ENCODE measurements at places on chromosomes 6 and 20. TPM values are rescaled to one million over a fixed set of nuclear protein-coding genes. Genes with fewer than 3 reads are reported as not detected.

- DNase-seq, result no peak
These were observed 12.1 kb upstream of the COL21A1 start for GRCh38 chr6:56259234-56260077.

- no peak for DNase-seq
These were observed 163.9 kb upstream of the NT5E start for GRCh38 chr6:85285934-85286333.

Gene VSX1
- total RNA-seq, result not detected

DNA sequence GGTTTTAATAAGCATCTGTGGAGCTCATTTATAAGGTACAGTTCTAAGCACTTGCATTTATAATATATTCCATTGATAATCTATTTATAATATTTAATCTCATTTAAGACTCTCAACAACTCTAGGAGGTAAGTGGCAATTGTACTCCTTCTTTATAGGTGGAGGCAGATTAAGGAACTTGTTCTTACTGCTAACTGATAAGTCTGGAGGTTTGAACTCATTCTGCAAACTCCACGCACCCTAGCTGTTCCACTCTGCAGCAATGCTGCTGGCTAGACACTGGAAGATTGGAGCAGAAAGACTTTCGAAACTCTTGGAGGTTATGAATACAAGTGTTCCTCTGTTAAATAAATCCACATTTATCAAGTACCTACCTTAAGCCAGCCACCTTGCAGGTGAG, 793 bp upstream of the HDAC2 start:
- DNase-seq, result no peak

DNA sequence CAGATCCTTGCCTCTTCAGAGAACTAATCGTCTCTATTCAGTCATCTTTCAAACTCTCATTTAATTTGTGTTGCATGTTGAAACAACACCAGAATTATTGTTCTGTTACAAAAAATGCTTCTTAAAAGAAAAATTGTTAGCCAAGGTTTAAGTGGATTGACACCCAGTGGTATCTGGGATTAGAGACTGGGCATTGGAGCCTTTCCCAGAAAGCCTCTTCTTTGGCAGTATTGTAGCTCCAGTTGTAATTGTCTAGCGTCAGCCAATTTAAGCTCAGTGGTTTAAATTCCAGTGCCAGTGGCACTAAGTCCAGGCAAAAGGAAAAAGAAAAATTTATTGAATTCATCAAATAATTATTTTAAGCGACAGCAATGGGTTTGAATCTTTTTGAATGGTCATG, 801 bp downstream of the CCDC28A start:
- no peak for DNase-seq

- DNase-seq, result no peak
These were observed 120.5 kb downstream of the KIF13A start for GRCh38 chr6:17866876-17867444.

- DNase-seq, result no peak
These were observed 74.3 kb downstream of the RPS12 start for GRCh38 chr6:132888701-132889100.

- no peak for DNase-seq
These were observed 1241.7 kb upstream of the ADGRB3 start for GRCh38 chr6:67393356-67393755.

DNA sequence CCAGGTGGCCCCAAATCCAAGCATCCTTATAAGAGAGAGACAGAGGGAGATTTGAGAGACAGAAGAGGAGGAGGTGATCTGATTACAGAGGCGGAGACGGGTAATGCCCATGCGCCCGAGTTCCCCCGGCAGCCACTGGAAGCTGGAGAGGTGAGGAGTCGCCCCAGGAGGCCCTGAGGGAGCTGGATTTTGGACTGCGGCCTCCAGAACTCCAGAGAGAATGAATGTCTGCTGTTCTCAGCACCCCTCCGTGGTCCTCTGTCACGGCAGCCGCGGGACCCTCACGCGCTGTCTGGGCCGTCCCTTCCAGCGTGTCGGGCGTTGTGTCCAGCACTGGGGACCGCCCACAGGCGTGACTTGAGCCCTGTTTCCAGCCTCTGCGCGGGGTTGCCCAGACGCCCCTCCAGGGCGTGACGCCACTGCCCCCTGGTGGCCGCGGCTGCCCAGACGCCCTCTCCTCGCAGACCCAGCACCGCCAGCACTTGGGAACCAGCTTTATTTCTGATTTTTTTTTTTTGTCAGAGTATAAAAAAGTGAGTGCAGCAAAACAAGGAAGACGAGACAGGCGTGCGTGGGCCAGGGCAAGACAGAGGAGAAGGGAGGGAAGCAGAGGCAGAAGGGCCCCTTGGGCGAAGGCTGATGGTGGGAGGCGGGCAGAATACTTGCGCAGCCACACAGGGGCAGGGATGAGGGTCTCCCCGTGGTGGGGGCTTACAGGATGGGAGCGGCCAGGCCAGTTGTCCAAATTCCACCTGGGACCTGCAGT, 4.1 kb upstream of the ZNF512B start:
- peak; percentile 80 for DNase-seq

GRCh38 chr6:154995254-154996015, at the start of gene TIAM2:
Gene TIAM2 (plus strand): TSS chr6:154995315. CDS start chr6:155129224, 133,909 bp downstream.
- DNase-seq, result peak; percentile 6

- no peak for DNase-seq
These were observed 141.0 kb upstream of the ESR1 start for GRCh38 chr6:151666526-151666925.

Gene PAK5
- not detected for total RNA-seq

Gene HELZ2
- total RNA-seq, result 11.9 TPM

DNA sequence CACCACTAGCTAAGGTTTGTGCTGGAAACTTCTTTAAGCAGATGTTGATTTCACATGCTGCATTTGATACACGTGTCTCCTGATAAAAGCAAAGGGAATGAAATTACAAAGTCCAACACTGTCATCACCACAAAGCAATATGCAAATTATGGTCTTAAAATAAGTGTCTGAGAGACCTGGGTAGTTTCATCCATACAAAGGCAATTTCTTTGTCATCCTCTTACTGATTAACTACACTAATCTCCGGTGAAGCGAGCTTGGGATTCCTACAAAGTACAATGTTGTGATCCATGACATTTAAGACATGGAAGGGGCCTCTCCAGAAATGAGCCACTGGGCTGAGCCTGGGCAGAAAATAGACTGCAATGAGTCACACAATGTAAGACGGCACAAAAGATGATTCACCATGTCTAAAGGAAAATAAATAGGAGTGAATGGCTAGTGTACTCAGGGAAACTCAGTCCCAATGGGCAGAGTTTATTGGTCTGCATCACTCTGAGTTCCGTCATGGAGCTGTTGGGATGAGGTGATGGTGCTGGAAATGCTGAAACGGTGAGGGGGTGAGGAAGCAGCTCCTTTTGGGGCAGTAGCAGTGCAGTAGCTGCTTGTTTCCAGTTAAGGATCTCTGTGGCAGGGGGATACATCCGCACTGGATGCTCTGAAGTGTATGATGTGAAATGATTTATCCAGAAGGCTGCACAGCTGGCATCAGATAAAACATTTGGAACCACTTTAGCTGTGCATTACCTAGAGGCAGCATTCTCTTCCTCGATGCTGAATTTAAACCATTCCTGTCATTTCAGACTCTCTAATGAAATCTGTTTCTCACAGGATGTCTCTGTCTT, 103.3 kb downstream of the IBTK start:
- DNase-seq, result no peak

Gene RRAGD
- 7.3 TPM for total RNA-seq

Gene CLVS2
- not detected for total RNA-seq

GRCh38 chr6:39471954-39472659, 149.6 kb upstream of the KCNK16 start:
- DNase-seq, result no peak

- no peak for DNase-seq
These were observed 1.8 kb downstream of the UQCC2 start for GRCh38 chr6:33709605-33710295.

GRCh38 chr6:87791029-87791428, 89.0 kb upstream of the AKIRIN2 start:
- no peak for DNase-seq

- no peak for DNase-seq
These were observed 45.1 kb downstream of the PTK7 start for GRCh38 chr6:43120944-43121913.

Gene PLEKHG1
- total RNA-seq, result 1.5 TPM

- DNase-seq, result no peak
These were observed 109.6 kb downstream of the MANEA start for GRCh38 chr6:95686895-95687294.

DNA sequence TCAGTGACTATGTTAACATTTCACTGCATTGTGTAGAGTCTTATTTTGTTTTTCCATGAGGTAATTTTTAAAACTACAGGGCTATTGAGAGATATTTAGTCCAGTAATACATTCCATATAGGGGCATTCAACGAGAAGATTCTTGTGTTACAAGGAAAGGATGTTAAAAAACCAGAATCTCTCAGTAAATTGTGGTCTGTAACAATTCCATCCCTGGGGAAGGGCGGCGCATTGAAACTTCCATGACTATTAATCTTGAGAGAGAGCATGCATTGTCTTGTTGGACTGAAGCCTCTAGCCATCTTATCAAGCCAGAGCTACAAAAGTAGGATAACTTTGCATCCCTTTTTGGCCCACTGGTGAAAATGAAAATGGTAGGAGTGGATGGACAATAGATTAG, 119.7 kb downstream of the BCKDHB start:
- no peak for DNase-seq

Measured in activated T-cell treated with anti-CD3 and anti-CD28 coated beads, Interleukin-2, amount 50 U/mL, for 4 hours (primary cell).